ENCODE measurements at places on chromosomes 11 and 22. TPM values are rescaled to one million over a fixed set of nuclear protein-coding genes. Genes with fewer than 3 reads are reported as not detected.
A peak's percentile ranks its signal among the peaks of the same experiment; 100 is the strongest.

DNA sequence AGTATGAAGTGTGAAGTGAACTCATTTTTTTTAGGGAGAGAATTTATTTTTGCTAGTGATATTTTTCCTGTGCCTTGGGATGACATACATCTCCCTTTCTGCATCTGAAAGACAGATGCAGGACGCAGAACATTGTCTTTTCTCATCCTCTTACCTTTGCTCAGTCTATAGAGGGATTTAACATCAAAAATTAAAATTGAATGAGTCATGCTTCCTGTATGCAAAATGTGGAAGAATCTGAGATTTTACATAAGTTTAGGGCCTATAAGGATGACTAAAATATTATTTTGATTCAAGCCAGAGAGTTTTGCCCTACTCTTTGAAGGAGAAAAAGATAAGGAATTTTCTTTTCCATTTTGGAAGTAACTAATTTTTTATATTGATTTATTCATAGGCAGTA, 27.3 kb downstream of the XRCC6 start:
- no peak overlapping the region for H3K4me3 ChIP-seq
- no peaks in the 10 kb centered on the region for H3K4me1 ChIP-seq
- H3K27ac ChIP-seq = no peak overlapping the region
- DNase-seq = no peak
- H3K27me3 ChIP-seq = no peaks in the 10 kb centered on the region
- H3K36me3 ChIP-seq = peaks cover 65% of the 10 kb centered on the region

- H3K36me3 ChIP-seq = no peaks in the 10 kb centered on the region
- peak overlapping the region; percentile 3 for H3K27ac ChIP-seq
- H3K4me3 ChIP-seq = no peak overlapping the region
- no peaks in the 10 kb centered on the region for H3K27me3 ChIP-seq
- peak; percentile 55 for DNase-seq
Measured at GRCh38 chr11:118277312-118277711, 13.2 kb upstream of the MPZL2 start.

LRP5 gene
- total RNA-seq = 58.9 TPM

TRIM49C gene
- total RNA-seq = not detected

FADS1 gene
- 17.3 TPM for total RNA-seq

GRCh38 chr11:71976551-71976950, 22.2 kb upstream of the IL18BP start:
- no peak overlapping the region for H3K4me3 ChIP-seq
- H3K27me3 ChIP-seq = no peaks in the 10 kb centered on the region
- no peaks in the 10 kb centered on the region for H3K4me1 ChIP-seq
- no peak for DNase-seq
- H3K27ac ChIP-seq = no peak overlapping the region

GRCh38 chr22:19061471-19062138, 60.6 kb downstream of the DGCR2 start:
- H3K27me3 ChIP-seq = no peaks in the 10 kb centered on the region
- no peak for DNase-seq
- H3K4me1 ChIP-seq = no peaks in the 10 kb centered on the region
- H3K4me3 ChIP-seq = no peak overlapping the region
- peaks cover 73% of the 10 kb centered on the region for H3K36me3 ChIP-seq

DNA sequence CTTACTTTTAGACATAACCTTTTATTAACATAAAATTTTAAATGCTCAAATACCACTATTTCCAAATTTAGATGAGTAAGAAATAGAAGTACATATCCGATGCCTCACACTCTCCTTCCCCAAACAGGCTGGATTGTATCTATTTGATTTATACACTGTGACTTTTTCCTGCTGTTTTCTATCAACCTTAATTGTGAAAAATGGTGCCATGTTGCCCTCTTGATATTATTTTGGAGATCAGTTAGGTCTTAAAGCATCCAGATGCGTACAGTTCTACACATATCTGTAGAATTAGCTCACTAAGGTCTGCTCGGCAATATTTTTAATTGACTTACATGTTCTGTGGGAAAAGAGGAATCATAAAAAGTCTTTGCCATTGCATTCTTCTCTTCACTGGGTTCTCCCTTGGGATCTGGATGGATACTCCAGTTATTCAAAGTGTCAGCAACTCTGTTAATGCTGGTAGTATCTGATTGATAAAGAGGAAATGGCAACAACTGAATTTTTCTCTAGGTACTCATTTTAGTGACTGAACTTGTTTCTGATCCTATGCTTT, 27.2 kb downstream of the EIF3M start:
- no peak overlapping the region for H3K4me3 ChIP-seq
- no peak for DNase-seq
- H3K4me1 ChIP-seq = no peaks in the 10 kb centered on the region
- H3K27me3 ChIP-seq = no peaks in the 10 kb centered on the region
- H3K36me3 ChIP-seq = no peaks in the 10 kb centered on the region

DNA sequence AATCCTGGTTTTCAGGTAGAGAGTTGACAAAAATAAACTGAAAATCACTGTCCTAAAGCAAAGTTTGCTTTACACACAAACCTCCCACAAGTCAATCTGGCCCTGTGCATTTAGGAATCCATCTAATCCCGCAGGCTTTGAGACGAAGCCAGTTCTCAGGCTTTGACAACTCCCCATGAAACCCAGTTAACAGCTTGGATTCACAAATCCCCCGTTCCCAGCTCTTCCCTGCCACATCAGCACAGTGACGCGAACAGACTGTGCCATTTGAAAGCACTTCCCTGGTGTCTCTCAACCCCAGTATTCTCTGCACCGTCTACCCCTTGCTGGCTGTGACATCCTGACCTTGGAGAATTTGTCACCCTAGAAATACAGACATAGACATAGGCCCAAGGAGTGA, 117.8 kb downstream of the OPCML start:
- H3K36me3 ChIP-seq = no peaks in the 10 kb centered on the region
- H3K27ac ChIP-seq = no peak overlapping the region

GRCh38 chr22:46897246-46897623, 134.8 kb downstream of the TBC1D22A start:
- DNase-seq = peak; percentile 44
- H3K4me3 ChIP-seq = no peak overlapping the region
- H3K36me3 ChIP-seq = no peaks in the 10 kb centered on the region
- no peaks in the 10 kb centered on the region for H3K27me3 ChIP-seq
- peaks cover 20% of the 10 kb centered on the region for H3K4me1 ChIP-seq
- H3K27ac ChIP-seq = peak overlapping the region; percentile 26

TXNRD2 gene
- 19.5 TPM for total RNA-seq

DNA sequence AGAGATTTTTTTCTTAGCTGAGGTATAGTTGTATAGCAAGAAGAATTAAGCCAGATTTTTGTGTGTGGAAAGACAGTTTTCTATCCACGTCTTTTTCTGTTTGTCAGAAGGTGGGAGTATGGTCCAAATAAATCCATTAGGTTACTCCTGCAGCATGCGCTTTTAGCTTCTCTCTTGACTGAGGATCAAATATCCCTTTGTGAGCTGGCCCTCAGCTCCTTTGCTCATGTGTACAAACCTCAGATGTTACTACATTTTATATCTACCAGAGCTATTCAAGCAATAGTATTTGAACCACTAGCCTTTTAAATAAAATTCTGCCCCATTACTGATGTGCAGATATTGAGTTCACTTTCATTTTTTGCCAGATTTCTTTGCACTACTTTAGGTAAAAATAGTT, 8.8 kb upstream of the SIDT2 start:
- H3K4me3 ChIP-seq = no peak overlapping the region
- H3K4me1 ChIP-seq = peaks cover 24% of the 10 kb centered on the region
- no peak for DNase-seq
- H3K27ac ChIP-seq = no peak overlapping the region
